ENCODE measurements at places on chromosomes 2 and 18.

DNA sequence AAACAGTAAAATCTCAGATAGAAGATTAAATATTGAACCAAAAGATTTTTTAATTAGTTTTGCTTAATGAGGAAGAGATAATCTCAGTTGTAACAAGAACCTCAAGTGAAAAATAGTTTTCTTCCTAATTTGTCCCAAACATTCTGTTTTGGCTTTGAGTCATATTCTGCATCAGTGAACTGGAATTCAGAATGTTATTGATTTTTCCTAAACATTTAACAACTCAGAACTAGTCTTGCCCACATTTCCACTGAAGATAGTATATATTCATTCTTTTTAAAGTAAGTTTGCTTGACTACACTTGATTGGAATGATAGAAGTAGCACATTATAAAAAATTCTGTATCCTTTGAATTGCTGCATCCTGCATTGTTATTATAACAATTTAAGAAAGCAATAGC lies 85.7 kb upstream of the UGP2 start:
- no peak for DNase-seq

DNA sequence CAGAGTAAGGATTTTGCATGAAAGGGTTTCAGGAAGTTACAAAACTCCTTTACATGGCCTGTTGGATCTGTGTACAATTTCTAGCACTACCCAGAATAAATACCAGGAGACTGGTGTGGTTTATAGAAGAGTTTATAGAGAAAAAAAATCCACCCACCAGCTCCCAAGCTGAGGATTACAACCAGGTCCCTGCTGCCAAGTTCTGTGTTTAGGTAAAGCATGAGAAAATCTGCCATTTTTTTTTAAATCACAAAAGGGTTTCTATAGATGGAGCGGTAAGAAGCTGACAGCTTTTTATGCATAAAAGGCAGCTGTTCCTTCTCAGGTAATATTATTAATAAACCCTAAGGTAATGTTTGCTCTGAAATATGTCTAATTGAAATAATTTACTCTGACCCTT lies 545.4 kb upstream of the ZEB2 start:
- DNase-seq = no peak

DNA sequence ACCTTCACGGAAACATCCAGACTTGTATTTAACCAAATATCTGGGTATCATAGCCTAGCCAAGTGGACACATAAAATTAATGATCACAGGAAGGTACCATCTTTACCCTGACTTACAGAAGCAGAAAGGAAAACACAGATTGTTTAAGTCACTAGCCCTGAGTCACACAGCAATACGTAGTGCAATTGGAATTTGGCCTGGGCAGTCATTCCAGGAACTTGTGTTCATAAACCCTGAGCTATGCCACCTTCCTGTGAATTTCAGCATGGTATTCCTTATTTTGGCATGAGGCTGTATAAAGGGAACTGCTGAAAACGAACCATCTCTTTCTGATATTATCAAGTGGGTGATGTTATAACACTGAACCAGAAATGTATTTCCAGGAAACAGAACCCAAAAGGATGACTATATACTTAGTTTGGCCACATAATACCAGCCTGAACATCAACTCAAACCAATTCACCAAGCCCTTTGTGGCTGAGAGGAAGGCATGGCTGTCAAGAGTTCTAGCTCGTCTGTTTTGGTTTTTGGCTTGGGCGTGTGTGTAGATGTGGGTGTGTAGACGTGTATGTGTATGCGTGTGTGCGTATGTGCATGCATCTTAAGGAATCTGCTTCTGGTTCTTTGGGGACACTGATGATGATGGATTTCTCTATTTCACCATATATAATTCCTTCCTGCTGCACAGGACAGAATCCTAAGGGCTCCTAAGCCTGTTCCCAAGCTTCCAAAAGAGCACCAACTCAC lies 533.4 kb upstream of the ID2 start:
- DNase-seq = no peak

GRCh38 chr2:240896871-240897692 lies 1.1 kb upstream of the MAB21L4 start:
- no peak for DNase-seq

DNA sequence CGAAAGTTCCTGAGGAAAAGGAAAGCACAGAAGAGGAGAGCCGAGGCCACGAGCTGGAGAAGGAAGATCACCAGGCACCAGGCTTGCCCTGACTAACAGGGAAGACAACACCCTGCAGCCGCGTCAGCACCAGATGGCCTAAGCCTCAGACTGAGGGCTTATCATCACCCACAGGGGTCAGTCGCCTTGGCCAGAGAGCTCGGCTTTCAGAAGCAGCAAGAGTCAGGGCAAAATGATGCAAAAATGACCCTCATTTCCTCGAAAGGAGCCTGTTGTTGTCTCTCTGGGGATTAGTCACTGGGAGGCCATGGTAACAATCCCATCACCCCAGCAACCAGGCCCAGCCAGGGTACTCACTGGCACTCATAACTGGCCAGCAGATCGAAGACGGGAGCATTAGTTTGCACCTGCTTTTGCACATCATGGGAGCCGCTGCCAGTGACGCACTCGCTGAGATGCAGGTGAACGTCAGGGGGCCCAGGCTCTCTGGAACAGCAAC lies 42.7 kb upstream of the ZFP36L2 start:
- peak; percentile 66 for DNase-seq

DNA sequence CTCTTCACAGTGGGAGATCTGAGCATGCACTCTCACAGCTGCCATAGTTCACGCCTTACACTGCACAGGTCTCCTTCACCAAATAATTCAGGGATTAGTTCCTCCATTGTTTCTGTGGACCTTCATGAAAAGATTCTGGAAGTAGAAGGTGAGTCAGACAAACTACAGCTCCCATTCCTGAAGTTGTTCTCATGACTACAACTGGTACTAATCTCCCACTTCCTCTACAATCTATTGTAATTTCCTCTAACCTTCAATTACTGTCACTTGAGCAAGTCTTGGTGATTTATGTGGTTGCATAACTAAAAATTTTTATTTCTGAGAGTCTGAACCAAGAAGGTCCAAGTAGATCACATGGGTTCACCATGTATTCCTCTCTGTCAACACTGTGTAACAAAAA lies 128.7 kb downstream of the XIRP2 start:
- DNase-seq = no peak

- peak; percentile 99 for DNase-seq
These were observed 695 bp upstream of the CTDP1 start for GRCh38 chr18:79678665-79679551.

All from cerebellar cortex (tissue), 1 donor.